GM03348 (cell line): ENCODE measurements at places on chromosomes 3 and 15.

DNA sequence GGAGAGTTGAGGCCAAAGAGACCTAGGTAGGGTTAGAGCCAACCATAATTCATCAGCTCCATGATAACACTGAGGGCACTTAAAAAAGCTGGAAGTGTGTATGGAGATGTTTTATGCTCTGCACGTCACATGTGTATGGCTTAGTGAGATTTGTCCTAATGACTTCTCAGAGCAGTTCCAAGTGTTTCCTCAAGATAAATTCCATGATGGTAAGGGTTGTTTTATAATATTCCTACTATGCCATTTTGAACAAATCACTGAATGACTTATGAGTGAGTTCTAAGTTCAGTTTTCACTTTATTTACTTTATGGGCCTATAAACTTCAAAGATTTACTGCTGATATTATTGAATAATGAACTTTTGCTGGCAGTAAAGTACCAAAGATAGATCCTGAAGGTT, 28.1 kb downstream of the TEX9 start:
- DNase-seq = no peak

DNA sequence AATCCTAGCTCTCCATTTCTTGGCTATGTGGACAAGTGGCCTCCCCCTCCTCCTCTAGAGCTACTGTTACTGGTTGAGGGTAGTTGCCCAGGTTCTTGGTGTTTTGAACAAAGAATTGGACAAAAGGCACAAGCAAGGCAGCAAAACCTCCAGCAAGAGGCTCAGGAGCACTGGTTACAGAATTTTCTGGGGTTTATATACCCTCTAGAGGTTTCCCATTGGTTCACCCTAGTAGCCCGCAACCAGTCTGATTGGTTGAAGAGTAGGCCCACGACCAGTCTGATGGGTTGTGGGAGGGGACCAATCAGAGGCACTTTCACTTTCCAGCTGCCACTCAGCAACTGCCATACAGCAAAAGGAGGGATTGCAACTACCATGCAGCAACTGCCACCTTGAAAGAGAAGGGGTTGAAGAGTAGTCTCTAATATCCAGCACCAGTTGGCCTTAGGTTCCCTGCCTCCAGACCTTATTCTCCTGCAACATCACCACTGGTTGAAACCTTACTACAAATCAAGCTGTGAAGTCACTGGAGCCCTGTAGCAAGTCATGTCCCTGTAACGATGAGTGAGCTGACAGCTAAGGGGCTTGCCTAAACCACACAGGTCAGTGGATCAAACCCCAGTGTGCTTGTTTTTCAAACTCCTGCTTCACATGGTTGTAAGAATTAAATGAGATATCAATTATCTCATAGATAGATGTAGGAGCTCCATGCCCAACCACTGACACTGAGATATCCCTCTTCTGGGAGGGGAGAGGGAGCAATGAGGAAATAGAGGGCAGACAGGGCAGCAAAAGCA, 2.9 kb upstream of the C15orf39 start:
- no peak for DNase-seq

DNA sequence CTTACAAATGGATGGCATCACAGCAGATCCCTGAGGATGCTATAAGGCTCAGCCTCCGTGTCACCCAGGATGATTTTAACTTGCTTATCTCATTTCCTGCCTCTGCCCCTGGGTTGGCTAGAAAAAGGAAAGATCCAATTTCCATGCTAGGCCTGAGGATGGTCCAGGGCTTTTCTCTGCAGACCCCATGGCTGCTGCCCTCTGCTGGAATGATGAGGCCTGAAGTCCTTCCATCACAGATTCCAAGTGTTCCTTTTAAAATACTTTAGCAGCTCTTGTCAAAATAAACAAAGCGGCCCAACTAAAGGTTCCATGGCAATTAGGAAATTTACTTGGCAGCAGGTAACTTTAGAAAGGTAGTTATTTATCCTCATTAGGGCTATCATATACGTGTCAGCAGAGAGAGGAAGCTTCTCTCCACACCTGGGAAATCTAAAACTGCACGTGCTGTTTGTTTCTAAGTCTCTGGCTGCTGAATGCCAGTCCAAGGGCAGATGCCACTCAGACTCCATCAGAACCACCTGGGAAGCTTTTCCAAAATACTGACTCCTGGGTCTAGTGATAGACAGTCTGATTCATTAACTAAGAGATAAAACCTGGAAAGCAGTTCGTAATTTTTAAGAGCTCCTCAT, 401.9 kb upstream of the IL12A start:
- DNase-seq = peak; percentile 38

- DNase-seq = no peak
Observed at GRCh38 chr3:39362192-39362591, 21.0 kb upstream of the SLC25A38 start.

GRCh38 chr3:114983248-114983647, 163.8 kb downstream of the ZBTB20 start:
- no peak for DNase-seq

- DNase-seq = no peak
Observed at GRCh38 chr3:79871656-79872055, 103.9 kb upstream of the ROBO1 start.

DNA sequence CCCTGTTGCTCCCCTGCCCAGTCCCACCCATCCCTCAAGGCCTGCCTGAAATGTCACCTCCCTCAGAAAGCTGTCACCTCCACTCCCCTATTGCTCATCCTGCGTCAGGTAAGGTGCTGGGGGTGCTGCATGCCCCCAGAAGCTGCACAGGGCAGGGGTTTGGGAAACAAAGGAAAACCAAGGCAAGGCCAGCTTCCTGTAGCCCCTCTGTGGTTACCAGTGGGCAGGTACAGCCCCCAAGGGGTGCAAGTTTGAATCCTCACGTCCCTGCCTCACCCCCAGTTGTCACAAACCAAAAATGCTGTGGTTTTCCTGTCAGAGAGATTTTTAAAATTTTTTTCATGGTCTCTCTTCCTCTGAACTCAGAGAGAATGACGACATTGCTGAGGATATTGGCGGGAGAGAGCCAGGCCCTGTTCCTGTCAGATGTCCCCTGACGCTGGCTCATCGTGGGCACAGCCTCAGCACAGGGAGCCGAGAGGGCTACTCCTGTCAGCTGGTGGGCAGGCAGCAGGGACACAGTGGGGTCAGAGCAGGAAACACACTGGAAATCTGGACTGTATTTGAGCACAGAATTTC, 27.0 kb downstream of the PSTPIP1 start:
- peak; percentile 77 for DNase-seq

DNA sequence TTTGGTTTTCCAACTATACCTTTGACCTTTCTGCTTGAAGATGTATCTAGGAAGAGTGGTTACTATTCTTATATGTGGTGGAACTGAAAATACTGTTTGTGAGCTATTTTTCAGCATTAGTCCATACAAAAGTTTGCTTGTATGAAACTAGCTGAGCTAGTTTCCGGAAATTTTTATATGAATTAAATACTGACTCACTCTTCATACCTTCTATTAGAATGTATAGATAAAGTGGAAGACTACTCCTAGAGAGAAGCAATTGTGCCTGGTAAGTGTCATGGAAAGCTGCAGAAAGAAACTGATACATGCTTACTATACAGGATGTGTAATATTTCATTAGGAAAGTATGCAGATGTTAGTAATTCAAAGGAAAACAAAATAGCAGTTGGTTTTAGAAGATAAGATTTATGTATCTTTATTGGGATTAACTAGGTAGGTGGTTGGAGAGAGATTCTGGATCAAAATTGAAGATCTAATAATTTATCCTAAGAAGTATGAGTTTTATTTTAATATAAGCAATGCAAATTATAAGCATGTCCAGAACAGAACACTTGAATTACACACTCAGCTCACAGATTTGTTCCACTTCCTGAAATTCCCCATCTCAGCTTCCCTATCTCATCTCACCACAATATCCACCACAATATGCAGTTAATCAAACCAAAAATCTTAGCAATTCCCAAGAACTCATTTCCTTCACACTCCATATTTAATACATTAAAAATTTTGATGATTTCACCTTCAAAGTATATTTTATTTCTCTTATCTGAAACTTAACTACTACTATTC, 82.8 kb downstream of the BCHE start:
- DNase-seq = no peak

DNA sequence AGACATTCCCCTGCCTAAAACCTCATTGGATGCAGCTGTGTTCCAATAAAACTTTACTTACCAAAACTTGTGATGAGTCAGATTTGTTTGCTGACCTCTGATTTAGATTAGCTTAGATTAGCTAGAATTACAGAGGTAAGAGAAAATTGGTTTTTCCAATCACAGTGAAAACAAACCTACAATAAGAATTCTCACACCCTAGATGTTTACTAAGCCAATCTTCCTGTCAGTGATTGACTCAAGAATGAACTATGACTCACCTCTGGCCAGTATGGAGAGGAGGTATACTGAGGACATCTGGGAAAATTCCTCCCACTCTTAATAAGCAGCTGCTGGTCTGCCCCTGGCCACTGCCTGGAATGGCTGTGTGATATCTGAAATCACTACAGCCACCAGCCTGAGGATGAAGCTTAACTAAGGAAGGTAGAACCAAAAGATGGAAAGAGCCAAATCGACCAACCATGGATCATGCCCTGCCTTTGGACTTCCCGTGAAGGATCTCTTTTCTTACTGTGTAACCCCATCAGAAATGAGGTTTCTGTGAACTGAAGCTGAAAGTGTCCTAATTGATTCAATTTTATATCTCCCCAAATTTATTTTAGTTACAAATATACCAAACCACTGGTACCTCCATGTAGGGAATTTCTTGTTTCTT, 19.0 kb upstream of the GHSR start:
- DNase-seq = peak; percentile 45

DNA sequence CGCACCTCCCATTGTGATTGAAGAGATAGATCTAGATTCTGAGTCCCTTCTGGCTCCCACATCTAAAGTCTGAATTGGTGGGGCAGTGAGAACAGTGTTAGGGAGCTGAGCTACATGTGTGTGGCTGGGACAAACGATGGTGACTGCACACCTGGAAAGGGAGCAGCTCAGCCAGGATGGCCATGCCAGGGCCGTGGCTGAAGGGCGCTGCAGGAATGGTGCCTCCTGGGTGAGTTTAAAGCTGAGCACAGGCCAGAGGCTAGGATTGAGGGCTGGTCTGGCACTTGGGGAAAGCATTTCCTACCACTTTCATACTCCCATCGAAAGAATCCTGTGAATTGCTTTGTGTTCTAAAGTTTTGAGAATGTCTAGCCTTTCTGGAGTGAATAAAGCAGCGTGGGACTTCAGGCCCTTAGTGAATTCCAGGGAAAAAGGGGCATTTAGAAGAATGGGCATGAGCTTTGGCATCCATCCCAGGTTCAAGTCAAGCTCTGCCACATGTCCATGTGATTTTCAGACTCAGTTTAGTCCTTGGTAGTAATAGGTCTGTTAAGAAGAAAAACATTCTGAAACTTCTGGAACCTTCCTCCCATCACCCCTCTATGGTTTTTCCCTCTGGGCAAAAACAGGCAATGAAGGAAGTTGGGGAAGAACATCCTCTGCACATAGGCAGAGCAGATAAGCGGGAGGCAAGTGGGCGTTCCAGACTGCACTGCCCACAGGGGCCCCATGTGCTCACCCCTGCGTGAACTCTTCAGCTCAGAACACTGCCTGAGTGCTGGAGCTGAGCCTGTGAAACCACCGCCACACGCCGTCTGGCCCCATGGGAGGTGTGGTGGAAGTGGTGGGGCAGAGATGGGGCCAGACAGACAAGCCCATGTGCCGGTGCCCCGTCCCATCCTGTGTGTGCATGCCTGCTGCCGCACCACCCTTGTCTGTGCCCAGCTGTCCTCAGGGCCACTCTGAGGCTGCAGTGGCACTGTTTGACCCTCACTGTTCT, 12.9 kb upstream of the CPNE9 start:
- no peak for DNase-seq

GRCh38 chr15:78345396-78346125, 5.4 kb downstream of the CRABP1 start:
- DNase-seq = no peak

- DNase-seq = peak; percentile 56
Observed at GRCh38 chr3:99952306-99952705, 134.6 kb downstream of the CMSS1 start.

GRCh38 chr15:64146885-64147681, 4.4 kb upstream of the SNX22 start:
- DNase-seq = no peak

DNA sequence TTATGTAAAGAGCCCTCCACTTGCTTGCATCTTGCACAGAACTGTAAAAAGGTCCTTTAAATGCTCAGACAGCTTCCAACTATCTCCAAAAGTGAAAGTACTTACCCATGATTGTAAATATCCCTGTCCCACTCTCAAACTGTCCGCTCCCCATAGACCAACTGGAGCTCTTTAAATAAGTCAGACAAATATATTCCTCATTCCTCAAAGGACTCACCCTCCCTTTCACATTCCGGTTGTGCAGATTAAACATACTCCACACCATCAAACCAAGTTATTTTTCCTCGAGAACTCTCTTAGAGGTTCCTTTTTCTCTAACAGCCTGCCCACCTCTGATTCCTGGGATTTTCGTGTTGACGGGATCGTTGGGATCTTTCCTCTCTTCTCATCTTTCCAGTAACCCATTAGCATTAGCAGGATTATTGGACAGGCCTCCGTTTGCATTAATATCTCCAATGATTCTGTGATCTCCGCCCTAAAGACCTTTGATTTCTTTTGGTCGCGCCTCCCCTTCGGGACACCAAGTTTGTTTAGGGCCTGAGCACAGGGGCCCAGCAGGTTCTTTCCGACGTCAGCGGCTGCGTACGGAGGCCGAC, 763 bp downstream of the GOLGB1 start:
- DNase-seq = peak; percentile 16

DNA sequence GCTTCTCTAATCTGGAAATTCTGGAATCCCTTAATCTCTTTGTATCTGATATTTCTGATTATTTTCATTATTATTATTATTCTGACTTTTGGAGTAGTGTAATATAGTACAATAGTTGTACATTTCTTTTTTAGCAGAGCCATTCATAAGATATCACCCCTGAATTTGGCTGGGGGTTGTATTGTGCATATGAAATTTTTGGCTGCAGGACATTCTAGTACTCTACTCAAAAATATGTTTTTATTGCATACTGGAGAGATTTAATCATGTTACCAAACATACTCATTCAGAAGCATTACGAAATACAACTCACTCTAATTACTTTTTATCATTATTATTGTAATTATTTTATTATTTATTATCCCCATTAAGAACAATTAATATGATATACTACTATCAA, 589.7 kb upstream of the KCNMB2 start:
- peak; percentile 27 for DNase-seq

- no peak for DNase-seq
Observed at GRCh38 chr3:180058238-180058637, 21.5 kb upstream of the PEX5L start.

DNA sequence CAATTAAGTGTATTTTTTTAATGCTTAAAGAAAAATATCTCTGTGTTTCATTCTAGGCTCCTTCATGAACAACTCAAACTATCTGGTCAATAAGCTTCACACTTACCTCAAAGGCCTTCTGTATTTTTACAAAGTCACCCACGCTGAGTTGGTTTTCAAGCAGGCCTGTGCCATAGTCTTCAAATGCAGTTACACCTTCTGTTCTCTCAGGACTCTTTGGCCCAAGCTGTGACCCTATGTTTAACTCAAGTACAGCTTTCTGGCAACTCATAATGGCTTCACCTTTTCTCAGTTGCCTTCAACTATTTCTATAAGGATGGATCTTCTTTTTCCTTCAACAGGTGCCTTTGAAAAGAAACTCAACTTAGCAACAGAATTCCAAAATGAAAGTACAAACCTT, 587 bp downstream of the WDR49 start:
- DNase-seq = no peak
